ENCODE measurements at places on chromosomes 11 and 22.

GRCh38 chr11:22668005-22668796 is 1.8 kb downstream of the GAS2 start:
- no peak for DNase-seq

- DNase-seq, result no peak
Measured at GRCh38 chr11:9091044-9091922, at the start of gene SCUBE2. SCUBE2 (minus strand) TSS chr11:9091599; CDS start chr11:9091528, 71 bp downstream.

GRCh38 chr22:48574776-48575617 is 1252.7 kb downstream of the BRD1 start:
- DNase-seq, result peak; percentile 70

- peak; percentile 53 for DNase-seq
Measured at GRCh38 chr11:74620531-74620930, 28.1 kb downstream of the POLD3 start.

DNA sequence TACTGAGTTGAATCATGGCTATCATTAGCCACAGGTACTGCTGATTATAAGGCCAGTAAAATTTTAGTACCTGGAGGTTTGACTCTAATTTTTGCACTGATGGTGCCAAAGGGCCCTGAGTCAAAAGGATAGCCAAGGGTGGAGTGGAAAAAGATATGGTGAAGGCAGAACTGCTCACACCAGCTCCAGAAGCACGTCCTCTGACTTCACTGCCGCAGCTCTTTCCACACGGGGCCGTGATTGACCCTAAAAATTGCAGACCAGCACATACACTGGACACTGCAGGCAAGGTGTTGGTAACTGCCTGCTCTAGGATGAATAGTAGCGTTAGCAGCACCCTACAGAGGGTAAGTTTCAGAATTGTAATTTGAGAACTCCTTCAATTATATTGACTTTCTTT is 25.4 kb upstream of the GRIK4 start:
- DNase-seq, result no peak

DNA sequence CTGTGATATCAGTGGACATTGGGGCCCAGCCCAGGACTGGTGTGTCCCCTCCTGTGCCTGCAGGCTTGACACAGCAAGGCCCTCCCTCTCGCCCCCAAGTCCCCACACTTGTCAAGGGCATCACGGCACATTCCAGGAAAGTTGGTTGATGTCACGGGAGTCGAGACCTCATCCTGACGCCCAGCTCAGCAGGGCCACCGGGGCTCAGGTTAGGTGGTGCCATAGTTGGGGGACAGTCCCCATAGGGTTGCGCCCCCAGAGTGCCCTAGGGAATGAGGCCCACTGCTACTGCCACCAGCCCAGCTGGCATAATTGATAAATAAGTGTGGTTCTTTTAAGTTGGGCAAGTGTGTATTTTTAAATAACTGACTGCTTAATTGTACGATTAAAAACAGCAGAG is 28.3 kb upstream of the GRAMD4 start:
- DNase-seq, result no peak

DNA sequence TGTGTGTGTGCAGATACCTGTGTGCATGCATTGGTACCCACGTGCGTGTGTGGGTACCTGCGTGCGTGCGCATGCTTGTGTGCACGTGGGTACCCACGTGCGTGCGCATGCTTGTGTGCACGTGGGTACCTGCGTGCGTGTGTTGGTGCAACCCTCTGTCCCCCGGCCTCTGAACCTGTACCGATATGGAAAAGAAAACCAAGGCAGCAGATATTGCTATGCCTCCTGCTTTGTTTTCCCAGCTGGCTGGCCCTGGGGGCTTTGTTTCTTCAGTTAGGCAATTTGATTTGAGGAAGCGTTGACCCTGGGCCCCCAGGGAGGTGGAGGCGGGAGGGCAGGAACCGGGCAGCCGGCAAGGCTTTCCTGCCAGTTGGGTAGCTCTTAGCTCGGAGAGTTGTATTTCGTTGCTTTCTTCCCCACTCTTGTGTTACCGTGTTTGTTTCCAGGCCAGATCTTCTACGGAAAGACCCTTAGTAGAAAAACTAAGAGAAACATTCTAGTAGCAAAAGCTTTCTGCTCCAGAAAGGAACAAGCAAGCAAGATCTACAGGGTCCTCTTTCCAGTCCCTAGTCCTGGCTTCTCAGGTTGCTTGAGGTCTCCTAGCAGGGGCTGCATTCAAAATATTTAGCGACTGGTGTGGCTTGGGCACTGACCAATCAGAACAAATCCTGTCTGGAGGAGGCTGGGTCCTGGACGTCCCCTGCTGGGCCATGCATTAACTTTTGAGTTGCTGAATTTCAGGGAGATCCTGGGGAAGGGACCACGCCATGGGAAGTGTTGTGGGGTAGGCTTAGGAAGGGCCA is 26.3 kb upstream of the SORL1-AS1 start:
- no peak for DNase-seq

Data from fibroblast of skin of right quadriceps (primary cell).